H9 (cell line): ENCODE measurements at places on chromosomes 16 and 17. TPM values are rescaled to one million over a fixed set of nuclear protein-coding genes. Genes with fewer than 3 reads are reported as not detected.

Gene BRICD5
- 10.8 and 11.9 TPM in 2 replicates for total RNA-seq

Gene MT1X
- 32.1 and 41.9 TPM in 2 replicates for total RNA-seq

Gene SOX15
- 7.7 TPM in 2 replicates for total RNA-seq

Gene HSD17B1
- 1.3 and 1.5 TPM in 2 replicates for total RNA-seq

Gene CORO1A
- total RNA-seq = 3.4 and 4.8 TPM in 2 replicates

Gene OR3A3
- total RNA-seq = not detected in 2 replicates

Gene HCRT
- not detected in 2 replicates for total RNA-seq

Gene SPAG7
- 102 and 105 TPM in 2 replicates for total RNA-seq

Gene SECTM1
- total RNA-seq = 0.28 and 0.70 TPM in 2 replicates

Gene ABCC12
- 0.09 TPM in 1 of 2 replicates, not detected in the other for total RNA-seq

Gene AATK
- total RNA-seq = 2.3 and 2.4 TPM in 2 replicates

Gene SPNS3
- total RNA-seq = not detected in 2 replicates

Gene ATP6V0A1
- 47.8 and 54.1 TPM in 2 replicates for total RNA-seq

Gene DLX4
- total RNA-seq = 1.7 and 2.5 TPM in 2 replicates

Gene KCNG4
- total RNA-seq = not detected in 2 replicates

Gene EVPL
- 0.48 and 0.53 TPM in 2 replicates for total RNA-seq

Gene ADAD2
- 0.99 and 1.0 TPM in 2 replicates for total RNA-seq

Gene GSDMA
- not detected in 2 replicates for total RNA-seq

Gene CTRB2
- not detected in 2 replicates for total RNA-seq

Gene TEX14
- total RNA-seq = 0.31 and 0.55 TPM in 2 replicates

Gene PRKCB
- total RNA-seq = 7.0 and 7.7 TPM in 2 replicates

Gene KRTAP9-8
- not detected in 2 replicates for total RNA-seq

Gene EFNB3
- 11.3 and 11.4 TPM in 2 replicates for total RNA-seq

Gene JPH3
- 30.3 and 32.7 TPM in 2 replicates for total RNA-seq

Gene PRRT2
- 10.7 and 14.6 TPM in 2 replicates for total RNA-seq

Gene MYL4
- 0.26 and 0.66 TPM in 2 replicates for total RNA-seq
